ENCODE measurements at places on chromosomes 1 and 21.

DNA sequence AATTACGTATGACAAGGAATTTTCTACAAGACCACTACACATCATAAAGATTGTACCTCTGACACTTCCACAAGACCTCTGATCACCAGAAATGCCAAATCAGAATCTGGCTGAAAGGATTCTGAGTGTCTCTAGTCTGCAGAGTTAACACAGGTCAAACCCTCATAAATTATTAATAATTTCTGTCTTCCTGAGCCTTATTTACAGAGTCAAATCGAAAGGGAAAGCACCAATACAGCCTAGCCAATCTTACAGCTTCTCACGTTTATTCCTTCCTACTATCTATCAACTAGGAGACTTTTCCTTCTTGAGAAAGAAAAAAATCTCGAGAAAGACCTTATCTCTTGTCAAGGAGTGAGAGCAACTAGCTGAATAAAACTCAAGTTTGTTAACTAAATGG lies 2151.6 kb downstream of the MRPL39 start:
- DNase-seq, result no peak

DNA sequence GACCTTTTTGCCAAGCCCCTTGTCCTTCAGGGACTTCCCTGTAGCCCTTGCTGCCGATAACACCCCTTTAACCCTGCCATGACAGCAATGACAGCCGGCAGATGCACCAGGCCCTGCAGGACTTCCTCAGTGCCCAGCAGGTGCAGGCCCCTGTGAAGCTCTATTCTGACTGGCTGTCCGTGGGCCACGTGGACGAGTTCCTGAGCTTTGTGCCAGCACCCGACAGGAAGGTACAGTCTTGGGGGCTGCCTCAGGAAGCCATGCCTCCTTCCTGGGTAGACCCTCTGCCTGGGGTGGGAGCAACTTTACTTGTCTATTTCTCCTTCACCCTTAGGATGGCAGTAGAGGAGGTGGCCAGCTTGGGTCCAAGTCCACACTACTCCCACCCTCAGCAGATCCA lies 16.1 kb upstream of the PADI6 start:
- peak; percentile 69 for DNase-seq

- no peak for DNase-seq
These were observed 2.2 kb upstream of the KRTAP10-12 start for GRCh38 chr21:44694776-44695175.

GRCh38 chr1:38403667-38404066 lies 357.1 kb upstream of the POU3F1 start:
- no peak for DNase-seq

DNA sequence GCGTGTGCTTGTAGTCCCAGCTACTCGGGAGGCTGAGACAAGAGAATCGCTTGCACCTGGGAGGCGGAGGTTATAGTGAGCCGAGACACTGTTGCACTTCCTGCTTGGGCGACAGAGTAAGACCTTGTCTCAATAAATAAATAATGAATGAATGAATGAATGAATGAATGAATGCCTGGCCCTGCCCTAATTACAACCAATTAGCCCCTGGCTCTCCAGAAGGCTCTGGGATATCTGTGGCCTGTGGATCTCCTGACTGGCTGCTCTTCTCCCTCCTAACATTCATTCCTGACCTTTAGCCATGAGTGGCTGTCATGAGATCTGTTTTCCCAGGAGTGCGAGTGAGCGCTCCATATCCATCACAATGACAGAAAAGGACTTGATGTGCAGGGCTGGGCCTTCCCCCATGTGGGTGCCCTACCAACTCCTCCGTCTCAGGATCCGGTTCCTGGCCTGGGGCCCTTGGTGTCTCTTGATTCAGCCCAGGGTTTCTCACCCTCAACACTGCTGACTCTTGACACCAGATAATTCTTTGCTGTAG lies 243.6 kb upstream of the TMEM51 start:
- no peak for DNase-seq

DNA sequence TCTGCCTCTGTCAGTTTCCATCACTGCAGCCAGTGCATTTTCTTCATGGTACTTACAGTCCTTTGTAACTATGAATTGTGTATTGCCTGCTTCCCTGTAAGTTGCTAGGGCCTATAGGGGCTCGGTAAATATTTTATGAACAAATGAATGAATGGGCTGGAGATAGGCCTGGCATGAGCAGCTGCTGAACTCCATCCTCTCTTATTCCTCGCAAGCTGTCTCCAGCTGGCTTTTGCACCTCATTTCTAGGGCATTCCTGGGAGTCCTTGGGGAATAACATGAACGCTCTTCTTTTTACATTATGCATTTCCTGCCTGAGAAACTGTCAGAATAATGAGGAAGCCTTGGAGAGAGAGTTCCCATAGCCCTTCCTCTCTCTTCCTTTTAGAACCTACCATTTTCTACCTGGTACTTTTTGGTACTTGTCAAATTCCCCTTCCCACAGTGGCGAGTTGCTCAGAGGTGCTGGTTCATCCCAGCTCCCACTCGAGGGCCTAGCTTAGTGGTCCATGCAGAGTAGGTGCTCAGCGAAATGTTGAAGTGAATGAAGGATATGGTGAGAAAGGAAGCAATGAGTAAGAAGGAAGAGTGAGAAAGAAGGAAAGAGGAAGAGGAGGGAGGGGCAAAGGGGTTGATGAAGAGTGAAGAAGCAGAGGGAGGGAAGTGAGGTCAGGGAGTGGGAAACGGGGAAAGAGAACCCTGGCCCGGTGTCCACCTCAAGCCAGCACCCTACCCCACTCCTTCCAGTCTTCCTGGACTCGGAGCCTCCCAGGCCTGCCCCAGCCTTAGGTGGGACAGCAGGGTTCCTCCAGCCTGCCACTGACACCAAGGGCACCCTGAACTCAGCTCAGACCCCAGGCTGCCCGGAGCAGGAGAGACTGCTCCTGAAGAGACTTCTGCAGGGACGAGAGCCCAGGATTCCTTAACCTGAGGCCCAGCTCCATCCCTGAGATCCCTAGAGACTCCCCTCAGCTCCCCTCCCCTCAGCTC lies 29.6 kb downstream of the KCNC4 start:
- DNase-seq, result no peak

DNA sequence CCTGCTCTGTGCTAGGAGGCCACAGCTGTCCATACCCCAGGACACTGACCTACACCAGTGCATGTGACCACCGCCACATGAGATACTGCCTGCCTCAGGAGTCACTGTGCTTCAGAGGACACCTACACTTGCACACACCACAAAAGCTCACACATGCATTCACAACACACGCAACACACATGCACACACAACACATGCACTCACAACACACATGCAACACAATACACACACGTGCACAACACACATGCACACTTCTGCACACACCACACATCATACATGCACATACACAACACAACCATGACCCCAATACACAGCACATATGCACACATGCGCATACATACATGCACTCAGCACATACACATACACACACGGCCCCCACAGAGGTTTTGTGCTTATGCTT lies 28.7 kb upstream of the BACE2 start:
- no peak for DNase-seq

- DNase-seq, result no peak
These were observed 130.2 kb downstream of the PRDM2 start for GRCh38 chr1:13830170-13830569.

GRCh38 chr1:228284148-228284495 lies 76.3 kb downstream of the OBSCN start:
- no peak for DNase-seq

GRCh38 chr1:84763912-84764680 lies 73.8 kb upstream of the SSX2IP start:
- no peak for DNase-seq

- no peak for DNase-seq
These were observed at the start of gene CSMD2 for GRCh38 chr1:34164771-34165391. Gene CSMD2, minus strand, starts transcription at chr1:34165230. Its CDS starts 133 bp downstream, at chr1:34165097.

DNA sequence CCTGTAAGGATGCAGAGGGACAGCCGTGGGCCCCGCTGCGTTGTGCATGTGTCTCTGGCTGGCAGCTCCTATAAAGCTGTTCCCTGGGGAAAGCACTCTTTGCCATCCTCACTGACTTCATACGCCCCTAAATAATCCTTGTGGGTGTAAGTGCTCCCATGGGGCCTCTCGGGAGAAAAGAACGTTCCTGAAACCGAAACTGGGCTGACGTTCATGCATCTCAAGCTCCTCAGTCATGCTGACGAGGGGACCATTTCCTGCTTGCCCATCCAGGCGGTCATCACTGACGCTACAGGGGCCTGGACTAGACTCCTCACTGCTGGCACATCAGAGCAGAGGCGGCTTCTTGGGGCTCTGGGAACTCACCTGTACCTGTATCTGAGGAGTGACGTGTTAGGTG lies 73.1 kb upstream of the USP24 start:
- no peak for DNase-seq

- DNase-seq, result no peak
These were observed 33.4 kb downstream of the FAM78B start for GRCh38 chr1:166133276-166133841.

GRCh38 chr1:228490120-228491078 lies 3.2 kb downstream of the RNF187 start:
- no peak for DNase-seq

- no peak for DNase-seq
These were observed 299.9 kb upstream of the PROX1 start for GRCh38 chr1:213687832-213688231.

DNA sequence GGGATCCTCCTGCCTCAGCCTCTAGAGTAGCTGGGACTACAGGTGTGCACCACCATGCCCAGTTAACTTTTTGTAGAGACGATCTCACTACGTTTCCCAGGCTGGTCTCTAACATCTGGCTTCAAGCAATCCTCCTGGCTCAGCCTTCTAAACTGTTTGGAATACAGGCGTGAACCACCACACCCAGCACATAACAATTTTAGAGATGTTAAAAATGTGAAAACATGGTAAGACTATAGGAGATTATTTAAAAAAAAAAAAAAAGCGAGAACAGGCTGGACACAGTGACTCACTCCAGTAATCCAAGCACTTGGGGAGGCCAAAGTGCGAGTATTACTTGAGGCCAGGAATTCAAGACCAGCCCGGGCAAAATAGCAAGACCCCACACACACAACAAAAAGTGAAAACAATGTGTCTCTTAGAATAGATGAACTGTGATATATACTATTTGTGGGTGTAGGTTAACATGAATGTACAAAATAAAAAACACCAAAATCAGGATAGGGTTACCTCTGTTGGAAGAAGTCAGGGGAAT lies 19.6 kb downstream of the CCDC18 start:
- DNase-seq, result no peak

GRCh38 chr1:7374563-7375160 lies 396.4 kb upstream of the VAMP3 start:
- no peak for DNase-seq
